ENCODE measurements at places on chromosomes 12 and 14. TPM values are rescaled to one million over a fixed set of nuclear protein-coding genes. Genes with fewer than 3 reads are reported as not detected.

The KRT72 gene
- 0.17 TPM for total RNA-seq

The ATXN7L3B gene
- 16.7 TPM for total RNA-seq

The COX14 gene
- 48.7 TPM for total RNA-seq

The KRT3 gene
- not detected for total RNA-seq

DNA sequence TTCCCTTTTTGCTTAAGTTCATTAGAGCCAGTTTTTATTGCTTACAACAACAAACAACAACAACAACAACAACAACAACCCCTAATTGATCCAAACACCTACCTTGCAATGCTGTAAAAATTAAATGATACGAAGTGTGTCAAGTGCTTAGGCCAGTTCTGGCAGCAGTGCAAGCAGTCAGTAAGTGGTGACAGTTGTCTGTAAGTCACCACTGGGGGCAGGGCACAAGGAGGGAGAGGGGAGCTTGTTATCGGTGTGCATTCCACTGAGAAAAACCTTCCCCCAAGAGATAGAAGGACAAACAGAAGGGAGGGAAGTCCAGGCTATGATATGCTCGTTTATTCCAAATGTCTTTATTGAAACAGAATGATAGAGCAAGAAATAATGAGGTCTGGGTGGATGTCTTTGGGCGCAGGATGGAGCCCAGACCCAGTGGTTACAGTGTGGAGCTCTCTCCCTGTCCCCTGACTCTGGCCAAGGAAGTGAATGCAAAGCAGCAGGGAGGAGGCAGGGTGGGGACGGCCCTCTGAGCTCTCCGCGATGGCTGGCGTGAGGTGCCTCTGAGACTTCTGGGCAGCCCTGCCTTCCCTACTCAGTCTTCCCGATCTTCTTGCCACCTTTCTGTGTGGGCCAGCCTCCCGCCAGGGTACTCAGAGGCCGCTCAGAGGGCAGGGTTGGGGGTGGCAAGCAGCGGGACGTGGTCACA lies 6.5 kb downstream of the SLC22A17 start:
- H3K27me3 ChIP-seq, result peaks cover 9% of the 10 kb centered on the region
- H3K4me1 ChIP-seq, result no peaks in the 10 kb centered on the region
- no peak overlapping the region for H3K27ac ChIP-seq
- peaks cover under 1% of the 10 kb centered on the region for H3K36me3 ChIP-seq
- no peak overlapping the region for H3K4me3 ChIP-seq

- DNase-seq, result no peak
- H3K27me3 ChIP-seq, result peaks cover 5% of the 10 kb centered on the region
- no peak overlapping the region for H3K27ac ChIP-seq
- H3K36me3 ChIP-seq, result no peaks in the 10 kb centered on the region
Measured at GRCh38 chr12:95412482-95413311, 61.3 kb upstream of the METAP2 start.

DNA sequence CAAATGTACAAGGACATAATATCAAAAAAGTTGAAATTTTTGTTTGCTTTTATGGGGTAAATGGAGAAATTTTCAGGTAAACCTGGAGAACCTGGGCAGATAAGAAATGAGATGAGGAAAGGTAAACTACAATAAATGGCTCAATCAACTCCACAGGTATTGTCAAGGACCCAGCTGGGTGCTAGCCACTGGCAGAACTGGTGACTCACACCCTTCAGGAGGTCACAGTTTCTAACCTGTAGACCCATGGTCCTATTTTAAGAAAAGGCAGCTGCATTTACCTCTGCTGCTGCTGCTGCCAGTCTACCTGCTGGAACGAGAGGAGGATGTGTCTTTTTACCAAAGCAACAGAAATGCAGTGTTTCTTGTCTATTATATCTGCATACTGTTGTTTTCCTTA lies 226.6 kb downstream of the ALG10B start:
- H3K4me1 ChIP-seq, result no peaks in the 10 kb centered on the region
- no peaks in the 10 kb centered on the region for H3K36me3 ChIP-seq
- no peak for DNase-seq
- no peak overlapping the region for H3K27ac ChIP-seq
- no peak overlapping the region for H3K4me3 ChIP-seq

GRCh38 chr12:56723889-56724700 lies 1.0 kb downstream of the NACA start:
- no peaks in the 10 kb centered on the region for H3K27me3 ChIP-seq
- peak overlapping the region; percentile 94 for H3K27ac ChIP-seq
- H3K36me3 ChIP-seq, result peaks cover 66% of the 10 kb centered on the region
- peak; percentile 28 for DNase-seq
- H3K4me3 ChIP-seq, result peak overlapping the region; percentile 96

DNA sequence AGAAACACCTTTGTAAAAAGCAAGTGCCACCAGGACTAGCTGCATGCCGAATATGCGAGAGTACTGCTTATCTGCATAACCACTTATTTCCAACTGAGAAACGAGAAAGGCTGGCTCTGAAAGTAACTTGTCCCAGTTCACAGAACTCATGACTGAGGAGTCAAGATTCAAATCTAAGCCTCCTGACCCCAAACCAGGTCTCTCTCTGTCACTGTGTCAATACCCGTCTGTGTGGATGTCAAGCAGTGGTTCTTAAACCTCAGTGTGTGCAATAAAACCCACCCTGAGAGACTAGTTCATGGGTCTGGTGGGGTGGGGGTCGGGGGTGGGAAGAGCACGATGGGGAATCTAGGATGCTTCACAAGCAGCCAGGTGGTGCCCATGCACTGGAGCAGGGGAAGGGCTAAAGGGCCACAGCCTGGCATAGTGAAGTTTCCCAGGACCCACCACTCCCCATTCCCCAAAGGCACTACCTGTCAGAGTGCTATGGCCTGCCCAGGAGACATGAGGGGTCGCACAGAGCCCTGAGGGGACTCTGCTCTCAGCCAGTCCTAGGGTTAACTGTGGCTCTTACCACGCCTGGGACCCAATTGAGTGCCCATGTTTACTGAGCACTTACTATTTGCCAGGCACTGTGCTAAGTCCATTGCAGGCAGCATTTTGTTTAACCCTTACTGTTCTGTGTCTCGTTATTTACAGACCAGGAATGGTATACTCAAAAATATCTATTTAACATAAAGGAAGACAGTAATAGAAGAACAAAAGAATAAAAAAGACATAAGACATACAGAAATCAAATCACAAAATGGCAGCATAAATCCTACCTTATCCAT lies 33.4 kb upstream of the PNMA1 start:
- peaks cover 10% of the 10 kb centered on the region for H3K36me3 ChIP-seq
- peaks cover 95% of the 10 kb centered on the region for H3K4me1 ChIP-seq
- peak overlapping the region; percentile 28 for H3K27ac ChIP-seq
- H3K4me3 ChIP-seq, result no peak overlapping the region
- no peak for DNase-seq

DNA sequence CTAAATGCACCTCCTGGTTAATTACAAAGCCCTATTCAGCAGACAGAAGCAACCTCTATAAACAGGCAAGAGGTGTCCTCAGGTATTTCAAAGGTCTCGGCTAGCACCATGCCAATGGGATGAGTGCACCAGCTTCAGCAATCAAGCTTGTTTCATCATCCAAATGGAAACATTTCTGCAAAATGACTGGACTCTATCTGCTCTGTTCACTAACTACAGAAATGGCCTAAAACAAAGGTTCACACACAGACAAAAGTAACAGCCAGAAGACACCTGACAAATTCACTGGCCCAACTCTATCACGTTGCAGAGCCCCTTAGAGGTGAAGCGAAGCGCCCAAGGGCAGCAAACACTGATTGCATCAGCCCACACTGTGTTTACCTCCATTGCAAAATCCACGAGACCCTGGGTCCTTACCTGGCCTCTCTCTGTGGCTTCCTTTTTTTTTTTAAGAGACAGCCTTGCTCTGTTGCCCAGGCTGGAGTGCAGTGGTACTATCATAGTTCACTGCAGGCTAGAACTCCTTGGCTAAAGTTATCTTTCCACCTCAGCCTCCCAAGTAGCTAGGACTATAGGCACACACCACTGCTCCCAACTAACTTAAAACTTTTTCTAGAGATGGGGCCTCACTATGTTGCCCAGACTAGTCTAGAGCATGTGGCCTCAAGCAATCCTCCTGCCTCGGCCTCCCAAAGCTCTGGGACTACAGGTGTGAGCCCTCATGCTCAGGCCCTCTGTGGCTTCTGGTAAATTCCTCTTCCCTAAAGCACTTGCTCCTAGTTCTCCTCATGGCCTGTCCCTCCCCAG lies 8.5 kb upstream of the SYNE3 start:
- H3K4me3 ChIP-seq, result no peak overlapping the region
- no peaks in the 10 kb centered on the region for H3K27me3 ChIP-seq
- DNase-seq, result no peak
- H3K27ac ChIP-seq, result peak overlapping the region; percentile 97

Data from activated CD4-positive, alpha-beta memory T cell treated with anti-CD3 and anti-CD28 coated beads for 36 hours (primary cell).